Fibroblast of gingiva (primary cell): ENCODE measurements at places on chromosomes 1 and 21.

DNA sequence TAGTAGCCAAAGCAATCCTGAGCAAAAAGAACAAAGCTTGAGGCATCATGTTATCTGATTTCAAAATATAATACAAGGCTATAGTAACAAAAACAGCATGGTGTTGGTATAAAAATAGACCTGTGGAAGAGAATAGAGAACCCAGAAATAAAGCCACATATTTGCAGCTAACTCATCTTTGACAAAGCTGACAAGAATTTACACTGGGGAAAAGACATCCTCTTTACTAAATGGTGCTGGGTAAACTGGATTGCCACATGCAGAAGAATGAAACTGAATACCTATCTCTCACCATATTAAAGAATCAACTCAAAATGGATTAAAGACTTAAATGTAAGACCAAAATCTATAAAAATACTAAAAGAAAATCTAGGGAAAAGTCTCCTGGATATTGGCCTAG lies 59.5 kb upstream of the CD55 start:
- no peak for DNase-seq

DNA sequence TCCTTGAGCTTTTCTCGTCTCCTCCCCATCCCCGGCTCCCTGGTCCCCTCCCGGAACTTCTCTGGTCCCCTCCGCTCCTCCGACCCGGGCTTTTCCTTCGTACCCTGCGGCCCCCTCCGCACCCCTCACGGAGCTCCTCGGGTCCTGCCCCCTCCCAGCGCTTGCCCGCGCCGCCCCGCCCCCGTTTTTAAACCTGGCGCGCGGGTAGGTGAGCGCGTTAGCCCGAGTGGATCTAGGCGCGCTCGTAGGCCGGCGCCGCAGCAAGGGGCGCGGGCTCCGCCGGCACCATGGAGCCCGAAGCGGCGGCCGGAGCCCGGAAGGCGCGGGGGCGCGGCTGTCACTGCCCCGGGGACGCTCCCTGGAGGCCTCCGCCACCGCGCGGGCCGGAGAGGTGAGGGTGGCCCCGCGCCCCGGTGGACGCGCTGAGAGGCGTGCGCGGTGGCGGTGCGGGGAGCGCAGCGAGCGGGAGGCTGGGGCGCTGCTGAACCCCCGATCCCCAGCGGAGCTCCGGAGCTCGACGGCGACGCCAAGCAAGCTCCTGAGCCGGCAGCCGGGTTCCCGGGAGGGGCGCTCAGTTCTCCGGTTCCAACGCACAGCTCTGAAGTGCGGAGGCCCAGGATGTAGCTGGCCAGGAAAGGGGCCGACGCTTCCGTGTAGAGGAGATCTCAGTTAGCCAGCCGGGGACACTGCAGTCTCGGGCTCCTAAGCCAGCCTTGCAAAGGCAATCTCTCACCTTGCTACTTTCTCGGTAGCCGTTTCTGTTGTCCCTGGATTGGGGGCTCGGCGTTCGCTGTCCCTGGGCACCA lies at the start of gene RIPPLY3:
RIPPLY3 (plus strand) TSS at position 217 of the 806 bp plus-strand sequence; CDS start at position 288, 71 bp downstream.
- DNase-seq = peak; percentile 5

DNA sequence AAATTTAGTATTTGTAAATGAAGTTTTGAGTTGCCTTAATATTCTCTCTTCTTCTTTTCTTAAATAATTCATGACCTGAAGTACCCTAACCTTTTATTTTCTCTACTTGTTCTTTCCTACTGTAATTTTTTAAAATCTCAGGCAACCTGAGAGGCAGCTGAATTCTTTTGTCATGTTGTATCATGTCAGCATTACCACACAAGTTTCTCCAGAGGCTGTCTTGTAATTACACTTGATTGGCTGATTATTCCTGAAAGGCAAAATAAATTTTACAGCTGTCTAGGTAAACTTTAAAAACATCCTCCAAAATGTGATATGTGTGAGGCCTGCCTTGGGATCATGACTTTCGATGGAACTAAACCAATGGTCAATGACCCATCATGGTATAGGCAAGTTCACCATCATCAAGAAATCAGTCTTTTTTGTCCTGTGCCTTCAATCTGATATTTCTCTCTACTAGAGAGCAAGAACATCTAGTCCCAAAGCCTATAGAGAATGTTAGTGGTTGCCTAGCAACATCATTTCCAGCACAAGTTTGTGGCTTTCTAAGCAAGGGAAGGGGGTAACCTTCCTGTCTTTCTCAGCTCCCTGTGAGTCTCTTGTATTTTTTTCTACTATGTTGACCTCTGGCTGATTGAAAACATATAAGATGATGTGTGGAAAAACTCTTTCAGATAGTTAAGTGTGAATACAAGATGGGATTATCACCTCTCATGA lies 115.5 kb downstream of the GABPA start:
- no peak for DNase-seq

DNA sequence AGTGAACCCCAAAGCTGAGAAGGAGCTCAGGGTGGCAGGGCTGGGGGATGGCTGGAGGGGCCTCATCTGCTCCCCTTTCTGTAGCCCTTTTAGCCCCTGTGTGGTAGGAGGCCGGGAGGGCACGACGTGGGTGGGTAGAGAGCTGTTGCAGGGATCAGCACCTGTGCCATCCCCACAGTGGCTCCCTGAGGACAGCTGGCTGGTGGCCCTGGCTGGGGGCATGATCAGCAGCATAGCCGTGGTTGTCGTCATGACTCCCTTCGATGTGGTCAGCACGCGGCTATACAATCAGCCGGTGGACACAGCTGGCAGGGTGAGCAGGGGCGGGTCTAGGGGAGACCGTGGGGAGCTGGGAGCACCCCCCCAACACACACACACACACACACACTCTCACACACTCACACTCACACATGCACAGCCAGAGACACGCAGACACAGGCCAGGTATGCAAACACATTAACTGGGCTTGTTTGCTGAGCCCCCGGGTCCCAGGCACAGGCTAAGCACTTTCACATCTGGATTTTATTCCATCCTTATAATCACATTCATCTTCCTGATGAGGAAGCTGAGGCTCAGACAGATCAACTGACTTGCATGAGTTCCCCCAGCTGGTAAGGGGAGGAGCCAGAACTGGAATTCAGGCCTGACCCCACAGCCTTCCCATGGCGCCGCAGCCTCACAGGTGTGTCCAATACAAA lies 2.5 kb downstream of the SLC25A34 start:
- DNase-seq = no peak

DNA sequence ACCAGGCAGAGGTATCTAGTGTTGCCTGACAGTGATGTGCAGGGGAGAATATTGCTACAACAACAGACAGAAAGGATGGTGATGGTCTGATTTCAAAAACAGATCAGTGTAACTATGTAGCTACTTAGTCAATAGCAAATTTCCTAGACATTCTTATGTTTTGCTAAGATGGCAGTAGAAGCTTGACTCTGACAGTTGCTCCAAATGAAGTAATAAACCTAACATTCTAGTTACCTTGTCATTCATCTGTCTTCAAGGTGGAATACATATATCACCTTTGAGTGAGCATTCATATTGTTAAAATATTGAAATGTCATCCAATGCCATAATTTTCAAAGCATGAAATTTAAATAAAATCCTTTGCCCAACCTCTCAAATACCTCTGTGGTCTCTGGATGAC lies 617.4 kb downstream of the USP25 start:
- no peak for DNase-seq

DNA sequence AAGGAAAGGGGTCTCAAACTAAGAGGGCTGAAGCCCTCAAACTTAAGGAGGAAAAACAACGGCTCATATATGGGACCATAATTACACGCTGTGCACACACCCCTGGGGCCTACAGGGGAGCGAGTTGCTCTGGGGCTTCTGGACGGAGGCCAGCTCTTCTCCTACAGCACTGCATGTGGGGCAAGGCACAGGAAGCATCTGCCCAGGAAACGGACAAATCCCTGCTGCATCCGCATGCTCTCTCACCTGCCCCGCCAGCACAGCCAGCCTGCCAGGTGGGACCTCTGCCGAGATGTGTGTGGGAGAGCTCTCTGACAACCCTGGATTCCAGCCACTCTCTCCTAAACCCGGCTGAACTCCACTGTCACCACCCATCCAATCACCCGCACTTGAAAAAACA lies 54.1 kb downstream of the MRPL37 start:
- no peak for DNase-seq

DNA sequence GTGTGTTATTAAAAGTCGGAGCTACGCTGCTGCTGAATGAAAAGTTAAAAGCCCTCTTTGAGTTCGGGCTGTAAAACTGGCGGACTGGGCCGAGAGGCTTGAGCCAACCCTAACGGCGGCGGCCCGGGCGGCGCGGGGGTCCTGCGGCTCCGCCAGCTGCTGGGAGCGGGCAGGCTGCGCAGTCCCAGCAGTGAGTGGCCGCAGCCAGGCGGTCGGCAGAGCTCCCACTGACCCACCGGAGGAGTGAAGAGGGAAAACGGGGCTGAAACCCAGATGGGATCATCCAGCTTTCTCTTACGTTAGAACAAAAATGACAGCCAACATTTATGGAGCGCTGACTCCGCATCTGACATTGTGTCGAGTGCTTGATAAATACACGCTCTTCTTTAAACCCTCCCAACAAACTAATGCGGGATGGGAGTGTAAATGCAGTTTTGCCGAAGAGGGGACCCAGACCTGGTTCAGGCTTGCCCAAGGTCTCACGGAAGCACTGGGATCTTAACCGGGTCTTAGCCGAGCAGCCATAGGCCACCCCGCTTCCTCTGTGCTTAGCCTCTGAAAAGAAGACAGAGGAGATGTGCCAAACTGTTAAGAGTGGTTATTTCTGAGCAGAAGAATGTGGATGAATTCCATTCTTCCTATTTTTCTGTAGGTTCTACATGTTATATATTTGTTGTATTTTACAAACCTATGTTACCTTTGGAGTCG lies 3.5 kb downstream of the GRHL3 start:
- DNase-seq = no peak

DNA sequence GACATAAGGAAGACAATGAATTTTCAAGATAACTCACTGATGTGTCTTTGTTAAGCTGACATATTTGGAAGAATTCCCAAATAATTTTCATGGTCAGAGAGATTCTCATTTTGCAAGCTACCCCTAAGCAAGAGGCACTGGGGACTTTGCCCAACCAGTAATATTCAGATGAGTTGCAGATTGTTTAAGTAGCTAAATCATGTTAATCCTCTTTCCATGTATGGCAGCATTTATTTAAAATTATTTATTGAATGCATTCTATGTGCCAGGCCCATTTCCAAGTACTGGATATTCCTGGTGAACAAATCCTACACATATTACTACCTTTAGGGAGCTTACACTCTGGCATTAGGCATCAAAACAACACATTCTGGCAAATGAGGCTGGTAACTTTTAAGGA lies 56.5 kb upstream of the BACH1 start:
- DNase-seq = peak; percentile 10

- no peak for DNase-seq
Observed at GRCh38 chr1:52588535-52588934, 13.6 kb upstream of the GPX7 start.

DNA sequence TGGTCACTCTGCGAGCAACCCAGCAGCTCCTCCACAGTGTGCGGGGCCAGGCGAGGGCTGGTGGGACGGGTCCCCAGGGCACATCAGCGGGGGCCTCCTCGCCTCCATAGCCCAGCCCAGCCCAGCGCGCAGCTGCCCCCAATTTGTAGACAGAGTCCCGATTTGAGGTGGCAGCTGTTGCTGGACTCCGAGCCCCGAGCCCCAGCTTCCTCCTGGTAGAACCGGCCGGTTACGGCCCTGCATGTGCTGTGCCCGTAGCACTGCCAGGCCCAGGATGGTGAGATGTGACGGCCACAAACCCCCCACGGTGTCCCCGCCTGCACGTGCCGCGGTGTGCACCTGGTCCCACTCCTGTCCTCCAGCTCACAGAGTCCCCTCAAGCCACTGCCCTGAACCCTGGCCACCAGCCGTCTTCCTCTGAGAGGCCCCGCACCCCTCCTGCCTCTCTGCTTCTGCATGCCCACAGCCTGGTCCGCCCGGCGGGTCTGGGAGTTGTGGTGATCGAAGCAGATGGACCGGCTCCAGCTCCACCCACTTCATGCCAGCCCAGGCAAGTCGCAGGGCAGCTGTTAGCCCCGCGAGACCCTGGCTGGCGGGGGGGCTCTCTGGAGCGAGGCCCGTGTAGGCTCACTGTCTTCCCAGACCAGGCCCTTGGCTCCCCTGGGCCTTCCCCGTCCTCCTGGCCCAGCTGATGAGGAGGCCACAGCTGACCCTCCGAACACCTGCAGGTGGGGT lies 55.5 kb downstream of the MORN1 start:
- no peak for DNase-seq

DNA sequence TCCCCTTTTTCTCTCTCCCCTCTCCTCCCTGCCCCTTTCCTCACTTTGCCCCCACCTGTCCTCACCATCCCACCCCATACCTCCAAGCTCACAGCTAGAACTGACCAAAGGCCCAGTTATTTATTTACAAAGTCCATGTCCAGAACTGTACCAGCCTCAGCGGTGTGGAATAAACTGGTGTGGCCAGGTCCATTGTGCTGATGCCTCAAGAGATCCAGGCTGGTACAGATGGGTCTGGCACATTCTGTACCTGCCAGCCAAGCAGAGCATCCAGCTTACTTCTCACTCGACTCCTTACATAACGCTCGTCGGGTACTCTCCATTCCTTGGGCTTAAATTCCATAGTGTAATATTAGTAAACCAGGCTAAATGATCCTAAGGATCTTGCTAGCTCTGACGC lies 11.8 kb downstream of the PDZK1IP1 start:
- DNase-seq = no peak

GRCh38 chr1:75632350-75632949 lies 21.5 kb upstream of the SLC44A5 start:
- DNase-seq = peak; percentile 17

- DNase-seq = no peak
Observed at GRCh38 chr1:31818206-31818605, 2.4 kb upstream of the SPOCD1 start.

GRCh38 chr21:38769191-38769780 lies 36.4 kb upstream of the ETS2 start:
- peak; percentile 71 for DNase-seq

GRCh38 chr21:44867999-44868700 lies 5.3 kb downstream of the PTTG1IP start:
- no peak for DNase-seq

GRCh38 chr1:32307324-32307723 lies 15.4 kb downstream of the HDAC1 start:
- DNase-seq = peak; percentile 55

DNA sequence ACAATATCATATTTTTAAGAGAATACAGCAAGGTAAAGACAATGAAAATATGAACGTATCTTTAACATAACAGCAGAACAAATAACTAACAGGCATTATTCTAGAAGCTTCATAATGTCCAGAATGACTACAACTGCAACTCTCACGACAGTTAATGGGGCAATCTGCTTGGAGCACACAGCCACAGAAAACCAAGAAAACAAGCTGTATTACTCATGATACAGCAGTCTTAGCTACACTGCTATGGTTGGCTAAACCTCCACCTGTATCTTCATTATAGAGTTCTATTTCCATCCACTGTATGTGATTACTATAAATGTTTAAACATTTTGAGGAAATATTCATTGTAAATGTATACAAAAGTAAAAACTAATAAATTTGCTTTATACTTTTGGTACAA lies 139.9 kb downstream of the DPYD start:
- DNase-seq = no peak

- DNase-seq = no peak
Observed at GRCh38 chr1:6440198-6441126, 15.9 kb downstream of the ESPN start.

DNA sequence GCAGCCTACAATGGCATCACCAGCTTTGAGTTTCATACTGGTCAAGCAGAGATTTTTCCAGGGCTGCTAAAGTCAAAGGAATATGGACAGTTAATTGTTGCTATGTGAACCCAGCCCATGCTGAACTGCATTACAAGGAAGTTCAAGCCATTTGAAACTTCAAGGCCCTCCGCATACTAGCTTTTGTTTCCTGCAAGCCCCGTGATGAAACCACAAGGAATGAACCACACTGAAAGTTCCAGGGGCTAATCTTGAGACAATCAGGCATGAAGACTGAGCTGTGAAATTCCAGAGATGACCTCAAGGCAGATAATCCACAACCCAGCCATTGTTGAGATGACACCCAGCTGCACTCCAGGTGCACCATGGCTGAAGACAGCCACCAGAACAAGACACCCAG lies 180.8 kb downstream of the C1orf21 start:
- DNase-seq = no peak
